GOT3 (cell line): ENCODE measurements at places on chromosomes 3 and 15.

DNA sequence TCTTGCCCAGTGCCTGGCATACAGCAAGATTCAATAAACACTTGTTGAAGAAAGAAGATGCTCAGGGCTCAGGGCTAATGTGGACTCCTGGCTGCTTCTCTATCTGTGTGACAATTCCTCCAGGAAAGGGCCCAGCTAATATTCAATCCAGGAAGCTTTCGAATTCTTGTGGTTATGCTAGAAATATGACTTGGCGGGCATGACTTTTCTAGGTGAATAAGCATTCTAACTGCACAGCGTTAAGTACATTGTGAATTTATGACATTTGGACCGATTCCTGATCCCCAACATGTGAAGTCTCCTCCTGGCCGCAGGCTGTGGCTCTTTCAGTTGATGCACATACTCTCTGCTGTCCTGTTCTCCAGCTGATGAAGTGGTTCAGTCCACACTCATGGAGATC lies 117.0 kb downstream of the IMPG2 start:
- DNase-seq = no peak

DNA sequence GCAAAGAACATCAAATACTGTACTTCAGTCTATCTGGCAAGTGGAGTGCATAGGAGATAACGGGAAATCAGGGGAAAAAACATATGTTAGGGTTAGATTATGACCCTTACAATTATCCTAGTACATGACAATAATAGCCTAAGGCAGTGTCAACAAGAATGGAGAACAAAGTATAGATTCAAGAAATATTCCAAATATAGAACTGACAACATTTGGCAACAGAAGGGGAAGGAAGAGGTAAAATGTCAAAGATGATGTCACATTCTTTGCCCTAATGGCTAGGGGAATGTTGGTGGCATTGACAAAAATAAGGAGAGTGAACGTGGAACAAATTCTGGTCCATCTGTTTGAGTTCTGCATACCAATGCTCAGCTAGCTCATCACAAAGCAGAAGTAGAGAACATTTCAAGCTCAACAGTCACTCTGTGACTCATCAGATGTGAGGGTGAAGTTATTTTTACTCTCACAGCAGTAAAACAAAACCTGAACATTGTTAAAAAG lies 15.5 kb upstream of the ATP8B4 start:
- DNase-seq = no peak

GRCh38 chr3:85758442-85758841 lies 799.7 kb downstream of the CADM2 start:
- DNase-seq = no peak

GRCh38 chr3:31908391-31909097 lies 72.5 kb downstream of the OSBPL10 start:
- no peak for DNase-seq

DNA sequence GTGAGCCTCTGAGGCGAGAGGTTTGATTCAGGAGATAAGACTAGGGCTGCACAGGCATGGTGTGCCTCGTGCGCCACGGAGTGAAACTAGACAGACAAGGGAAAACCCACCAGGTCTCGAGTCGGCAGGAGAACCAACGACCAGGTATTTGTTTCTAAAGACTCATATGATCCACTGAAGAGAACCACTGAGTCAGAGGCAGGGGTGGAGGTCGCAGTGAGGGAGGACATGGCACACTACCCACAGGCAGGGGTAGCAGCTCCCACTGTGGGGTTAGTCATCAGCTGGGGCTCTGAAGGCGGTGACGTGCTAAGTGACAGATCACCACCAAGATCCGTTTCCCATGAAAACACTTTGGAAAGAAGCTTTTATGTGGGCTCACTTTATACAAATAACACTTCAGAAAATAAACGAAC lies 45.7 kb downstream of the CHSY1 start:
- no peak for DNase-seq
